ENCODE measurements at places on chromosomes 13 and 19.

DNA sequence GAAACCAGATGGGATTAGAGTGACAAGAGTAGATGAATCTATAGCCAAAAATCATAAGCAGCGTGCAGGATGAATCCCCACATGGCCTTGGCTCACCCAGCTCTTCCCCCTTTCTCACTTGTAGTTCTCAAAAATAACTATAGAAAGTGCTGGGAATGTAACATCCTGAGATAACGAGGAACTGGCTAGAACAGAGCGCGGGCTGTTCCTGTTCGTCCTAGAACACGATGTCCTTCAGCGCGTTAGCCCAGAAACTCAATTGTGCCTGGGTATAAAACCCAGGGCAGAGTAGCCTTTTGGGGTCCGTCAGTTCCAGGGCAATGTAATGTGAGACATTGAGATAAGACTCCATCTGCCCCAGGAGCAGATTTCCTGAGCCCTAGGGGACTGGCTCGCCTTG is 326.2 kb downstream of the TSHZ3 start:
- DNase-seq = no peak

DNA sequence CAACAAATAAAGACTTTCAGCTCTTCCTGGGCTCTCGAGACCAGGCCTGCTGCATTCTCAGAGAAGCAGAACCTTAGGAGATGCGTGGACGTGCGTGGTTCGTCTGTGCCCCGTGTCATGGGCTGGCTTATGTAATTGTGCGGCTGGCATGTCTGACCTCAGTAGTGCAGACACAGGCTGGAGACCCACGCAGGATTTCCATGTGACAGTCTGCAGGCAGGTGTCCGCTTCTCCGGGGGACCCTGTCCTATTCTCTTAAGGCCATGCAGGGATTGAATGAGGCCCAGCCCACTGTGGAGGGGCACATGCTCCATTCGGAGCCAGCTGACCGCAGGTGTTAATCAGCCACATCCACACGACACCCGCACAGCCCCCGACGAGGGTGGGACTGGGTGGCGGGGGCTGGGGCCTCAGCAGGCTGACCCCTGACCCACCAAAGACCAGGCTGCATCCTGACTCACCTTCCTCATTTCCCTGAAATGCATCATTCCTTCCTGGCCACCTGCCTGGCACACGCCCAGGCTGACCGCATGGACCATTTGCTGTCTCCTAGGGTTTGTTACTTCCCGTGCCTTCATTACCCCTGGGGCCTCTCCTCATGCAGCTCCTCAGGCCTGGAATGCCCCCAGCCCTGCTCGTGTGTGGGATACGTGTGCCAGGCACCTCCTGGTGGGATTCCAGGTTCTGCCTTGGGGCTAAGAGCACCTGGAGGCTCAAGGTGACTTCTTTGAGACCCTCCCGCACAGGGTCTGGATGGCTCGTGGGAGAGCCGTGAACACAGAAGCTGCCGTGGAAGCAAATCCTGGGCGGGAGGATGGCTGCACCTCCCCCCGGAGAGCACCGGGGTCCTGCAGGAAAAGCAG is 10.7 kb upstream of the MCF2L start:
- no peak for DNase-seq

DNA sequence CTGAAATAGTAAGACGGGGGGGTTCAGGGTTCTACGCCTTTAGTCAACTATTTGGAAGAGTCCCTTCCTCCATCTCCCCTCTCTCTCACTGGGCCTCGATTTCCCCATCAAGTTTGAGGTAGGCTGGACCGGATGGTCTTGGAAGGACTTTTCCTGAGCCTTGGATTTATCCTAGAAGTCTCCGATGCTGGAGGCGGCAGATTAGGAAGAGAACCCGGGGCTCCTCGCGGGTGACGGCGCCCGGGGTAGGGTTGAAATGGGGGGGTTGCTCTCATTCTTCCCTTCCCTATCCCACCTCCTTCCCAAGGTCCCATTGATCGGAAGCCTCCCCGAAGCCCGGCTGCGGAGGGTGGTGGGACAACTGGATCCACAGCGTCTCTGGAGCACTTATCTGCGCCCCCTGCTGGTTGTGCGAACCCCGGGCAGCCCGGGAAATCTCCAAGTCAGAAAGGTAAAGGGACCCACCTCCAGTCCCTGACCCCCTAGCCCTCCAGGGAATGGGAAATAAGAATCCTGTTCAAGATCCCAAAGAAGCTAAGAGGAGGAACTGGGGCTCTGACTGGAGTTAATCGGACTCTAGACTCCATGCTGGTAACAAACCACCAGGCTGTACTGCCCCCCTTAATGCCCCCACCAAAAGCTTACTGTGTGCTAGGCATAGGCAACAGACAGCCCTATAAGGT is 781 bp downstream of the QPCTL start:
- peak; percentile 86 for DNase-seq

DNA sequence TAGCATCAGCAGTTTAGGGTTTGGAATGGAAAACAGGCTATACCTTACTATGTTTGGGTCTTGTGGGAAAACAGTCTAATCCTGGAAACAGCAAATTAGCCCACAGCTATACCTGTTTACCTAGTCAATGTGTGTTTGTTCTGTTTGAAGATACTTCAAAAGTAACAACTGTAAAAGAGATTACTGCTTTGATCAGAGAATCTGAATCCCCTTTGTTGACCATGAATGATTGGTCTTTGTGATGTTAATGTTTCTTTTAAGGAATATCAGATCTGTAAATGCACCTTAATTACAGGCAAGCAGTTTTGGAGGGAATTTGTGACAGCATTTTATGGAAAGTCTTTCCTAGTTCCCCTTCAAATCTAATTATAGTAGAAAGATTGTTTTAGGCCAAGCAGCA is 20.7 kb upstream of the KLF5 start:
- no peak for DNase-seq

DNA sequence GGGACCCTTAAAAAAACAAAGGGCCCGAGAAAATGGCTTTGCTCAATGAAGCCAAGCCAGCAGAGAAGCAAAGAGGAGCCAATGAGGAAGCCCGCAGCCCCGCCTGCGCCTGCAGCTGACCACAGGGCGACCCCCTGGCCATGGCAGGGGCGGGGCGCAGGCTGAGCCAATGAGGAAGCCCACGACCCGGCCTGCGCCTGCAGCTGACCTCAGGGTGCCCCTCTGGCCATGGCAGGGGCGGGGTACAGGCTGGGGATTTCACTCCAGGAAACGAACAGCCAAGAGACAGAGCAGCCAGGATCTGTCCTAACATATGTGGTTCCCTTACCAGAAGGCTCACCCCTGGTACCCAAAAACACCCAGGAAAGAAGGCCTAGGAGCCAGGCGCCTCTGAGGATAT is 101.4 kb downstream of the STK24 start:
- peak; percentile 65 for DNase-seq

DNA sequence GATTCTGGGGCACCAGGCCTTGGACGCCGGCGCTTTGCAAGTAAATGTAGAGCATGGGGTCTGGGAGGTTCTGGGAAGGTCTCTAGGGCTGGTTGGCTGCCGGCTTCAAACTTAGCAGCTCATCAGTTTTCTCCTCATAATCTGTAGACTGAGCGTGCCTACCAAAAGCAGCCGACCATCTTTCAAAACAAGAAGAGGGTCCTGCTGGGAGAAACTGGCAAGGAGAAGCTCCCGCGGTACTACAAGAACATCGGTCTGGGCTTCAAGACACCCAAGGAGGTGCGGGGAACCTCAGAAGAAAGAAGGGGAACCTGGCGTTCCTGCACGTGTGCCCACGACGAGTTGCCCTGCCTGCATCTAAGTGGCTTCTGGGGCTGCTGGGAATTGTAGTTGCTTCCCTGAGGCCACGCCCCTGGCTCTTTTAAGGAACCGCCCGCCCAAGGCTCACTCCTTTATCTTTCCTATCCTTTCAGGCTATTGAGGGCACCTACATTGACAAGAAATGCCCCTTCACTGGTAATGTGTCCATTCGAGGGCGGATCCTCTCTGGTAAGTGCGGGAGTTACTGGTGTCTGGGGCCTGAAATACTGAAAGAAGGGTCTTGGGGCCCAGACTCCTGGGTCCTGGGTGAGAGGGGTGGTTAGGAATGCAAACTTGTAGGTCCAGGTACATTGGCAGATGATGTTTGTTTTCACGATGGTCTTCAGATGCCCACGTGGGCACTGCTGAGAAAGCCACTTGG is 984 bp downstream of the RPS11 start:
- peak; percentile 94 for DNase-seq

- no peak for DNase-seq
These were observed 20.0 kb downstream of the PNMA8A start for GRCh38 chr19:46451352-46451751.

Measured in suppressor macrophage (primary cell).